ENCODE measurements at places on chromosomes 13 and 19.
A peak's percentile ranks its signal among the peaks of the same experiment; 100 is the strongest.

DNA sequence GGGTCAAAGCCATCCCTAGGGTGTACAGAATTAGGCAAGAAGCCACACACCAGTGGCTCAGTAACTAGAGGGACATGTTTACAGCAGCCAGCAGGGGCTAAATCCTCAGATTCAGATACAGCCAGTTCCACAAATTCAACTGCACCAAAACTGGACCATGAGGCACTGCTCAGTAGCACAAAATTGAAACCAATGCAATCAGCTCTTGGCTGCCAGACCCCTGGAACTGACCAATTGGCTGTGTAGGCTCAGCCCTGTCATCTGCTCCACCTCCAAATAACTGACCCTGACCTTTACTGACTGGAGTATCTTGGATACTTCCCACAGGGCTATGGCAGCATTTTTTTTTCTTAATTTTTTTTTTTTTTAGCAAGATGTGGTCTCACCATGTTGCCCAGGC lies 226.5 kb downstream of the FOXO1 start:
- DNase-seq: no peak

GRCh38 chr13:66567899-66568612 lies 662.1 kb downstream of the PCDH9 start:
- no peak for DNase-seq

- DNase-seq: no peak
Measured at GRCh38 chr13:67402546-67402945, 172.4 kb upstream of the PCDH9 start.

- no peak for DNase-seq
Measured at GRCh38 chr13:102606537-102607309, 9.9 kb downstream of the TPP2 start.

- no peak for DNase-seq
Measured at GRCh38 chr13:65330691-65331090, 1899.4 kb downstream of the PCDH9 start.

- DNase-seq: no peak
Measured at GRCh38 chr13:43185226-43185625, 161.8 kb downstream of the DNAJC15 start.

DNA sequence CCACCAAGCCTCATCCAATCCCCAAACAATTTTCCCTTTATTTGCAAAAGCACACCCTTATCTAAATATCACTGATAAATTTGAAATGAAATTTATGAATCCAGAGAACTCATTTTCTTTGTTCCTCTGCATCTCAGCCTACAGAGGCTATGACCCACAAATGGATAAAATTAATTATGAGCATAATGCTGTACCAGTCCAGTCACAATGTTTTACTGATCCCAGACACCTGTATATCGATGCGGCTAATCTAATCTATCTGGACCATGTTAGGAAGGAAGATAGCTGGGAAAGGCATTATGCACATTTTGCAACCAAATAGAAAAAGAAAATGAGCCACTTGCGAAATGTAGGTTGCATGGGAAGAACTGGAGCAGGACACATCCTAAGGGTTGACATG lies 150.0 kb downstream of the FGF14 start:
- DNase-seq: no peak

DNA sequence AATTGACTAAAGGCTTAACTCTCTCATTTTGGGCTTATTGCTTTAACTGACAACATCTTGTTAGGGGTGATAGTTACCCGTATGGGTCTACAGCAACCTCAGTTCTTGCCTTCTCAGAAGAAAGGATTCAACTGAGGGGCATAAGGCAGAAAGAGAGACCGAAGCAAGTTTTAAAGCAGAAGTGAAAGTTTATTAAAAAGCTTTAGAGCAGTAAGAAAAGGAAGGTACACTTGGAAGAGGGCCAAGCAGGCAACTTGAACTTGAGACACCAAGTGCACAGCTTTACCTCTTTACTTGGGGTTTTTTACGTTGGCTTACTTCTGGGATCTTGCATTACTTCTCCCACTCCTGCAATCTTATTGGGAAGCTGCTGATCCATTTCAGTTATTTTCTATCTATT lies 246.9 kb upstream of the PRR20A start:
- no peak for DNase-seq

DNA sequence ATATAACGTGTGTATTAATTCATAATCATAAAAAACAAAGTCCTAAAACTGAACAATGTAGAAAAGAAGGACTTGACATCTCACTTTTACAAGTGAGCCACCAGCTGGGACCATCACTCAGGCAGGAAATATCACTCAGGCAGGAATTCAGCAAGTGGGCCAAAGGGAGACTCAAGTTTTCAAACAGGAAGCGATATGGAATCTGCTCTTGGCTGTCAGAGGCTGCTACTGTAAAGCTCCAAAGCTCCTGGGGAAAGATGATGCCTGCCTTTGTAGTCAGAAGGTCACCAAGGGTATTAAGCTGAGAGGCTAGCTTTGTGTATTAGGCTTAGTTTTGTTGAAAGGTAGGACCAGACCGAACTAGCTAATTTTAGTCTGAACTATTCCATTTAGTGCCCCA lies 5.5 kb upstream of the AKAP11 start:
- DNase-seq: no peak

GRCh38 chr19:52967772-52968171 lies 5.1 kb upstream of the ZNF816 start:
- no peak for DNase-seq

- no peak for DNase-seq
Measured at GRCh38 chr13:75445717-75446499, 36.1 kb downstream of the TBC1D4 start.

- no peak for DNase-seq
Measured at GRCh38 chr19:19652482-19653295, 9.2 kb upstream of the GMIP start.

GRCh38 chr19:18433015-18433691 lies 4.8 kb downstream of the ISYNA1 start:
- DNase-seq: no peak

DNA sequence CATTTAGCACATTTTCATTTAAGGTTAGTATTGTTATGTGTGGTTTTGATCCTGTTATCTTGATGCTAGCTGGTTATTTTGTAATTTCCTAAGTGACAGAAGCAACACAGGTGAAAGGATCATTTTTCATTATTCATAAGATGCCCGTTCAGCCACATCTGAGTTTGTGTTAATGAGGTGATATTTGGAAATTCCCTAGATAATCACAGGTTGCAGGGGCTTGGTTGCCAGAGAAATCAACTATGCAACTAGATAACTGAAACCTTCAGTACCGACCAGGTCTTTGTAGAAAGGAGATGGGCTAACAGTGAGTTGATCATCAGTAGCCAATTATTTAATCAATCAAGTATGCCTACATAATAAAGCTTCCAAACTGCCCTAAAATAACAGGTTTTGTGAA lies 121.3 kb upstream of the UFM1 start:
- DNase-seq: no peak

GRCh38 chr13:46659413-46660065 lies 106.6 kb downstream of the LRCH1 start:
- DNase-seq: no peak

GRCh38 chr13:52868190-52868589 lies 19.8 kb upstream of the PCDH8 start:
- DNase-seq: no peak

DNA sequence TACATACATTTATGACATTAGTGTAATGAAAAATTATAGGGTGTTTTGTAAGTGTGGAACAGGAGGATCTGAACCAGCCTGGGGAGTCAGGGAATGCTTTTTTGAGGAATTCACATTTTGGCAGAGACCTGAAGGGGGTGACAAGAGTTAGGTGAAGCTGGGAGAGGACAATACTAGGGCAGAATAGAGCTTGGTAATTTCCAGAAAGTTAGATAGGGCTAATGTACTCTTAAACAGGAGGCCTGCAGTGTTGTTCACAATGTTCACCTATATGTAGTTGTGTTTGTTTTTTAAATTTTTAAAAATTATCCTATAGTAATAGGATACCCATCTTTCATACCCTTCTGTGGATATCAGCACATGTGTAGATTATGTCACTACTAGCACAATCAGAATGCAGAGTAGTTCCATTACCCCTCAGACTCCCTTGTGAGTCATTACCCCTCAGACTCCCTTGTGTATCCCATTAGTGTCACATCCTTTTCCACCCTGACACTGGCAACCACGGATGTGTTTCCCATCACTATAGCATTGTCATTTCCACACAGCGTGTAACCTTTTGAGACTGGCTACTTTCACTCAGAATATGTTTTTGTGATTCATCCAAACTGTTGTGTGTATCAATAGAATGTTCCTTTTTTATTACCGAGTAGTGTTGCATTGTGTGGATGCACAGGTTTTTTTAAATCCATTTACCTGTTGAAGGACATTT lies 43.1 kb downstream of the PCCA start:
- no peak for DNase-seq

- DNase-seq: no peak
Measured at GRCh38 chr13:111667757-111668156, 347.3 kb downstream of the TEX29 start.

DNA sequence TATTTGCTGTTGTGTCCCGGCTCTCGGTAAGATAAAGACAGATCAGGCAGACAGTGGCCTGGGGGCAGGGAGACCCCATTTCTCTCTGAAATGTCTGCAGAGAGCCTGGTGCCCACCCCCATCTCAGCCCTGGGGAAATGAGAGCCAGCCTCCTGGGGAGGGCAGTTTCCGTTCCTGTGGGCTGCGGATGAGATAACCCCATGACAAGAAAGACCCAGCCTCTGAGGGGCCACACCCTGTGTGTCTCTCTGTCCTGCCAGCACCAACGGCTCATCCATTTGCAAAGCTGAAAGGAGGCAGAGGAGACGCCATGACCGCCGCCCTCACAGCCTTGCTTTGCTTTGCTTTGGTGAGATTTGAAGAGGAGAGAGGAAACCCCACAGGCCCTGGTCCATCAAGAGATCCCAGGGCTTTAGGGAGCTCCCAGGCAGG lies 28.1 kb upstream of the KIR3DL3 start:
- DNase-seq: no peak

GRCh38 chr13:100648354-100648753 lies 26.2 kb downstream of the TMTC4 start:
- no peak for DNase-seq

DNA sequence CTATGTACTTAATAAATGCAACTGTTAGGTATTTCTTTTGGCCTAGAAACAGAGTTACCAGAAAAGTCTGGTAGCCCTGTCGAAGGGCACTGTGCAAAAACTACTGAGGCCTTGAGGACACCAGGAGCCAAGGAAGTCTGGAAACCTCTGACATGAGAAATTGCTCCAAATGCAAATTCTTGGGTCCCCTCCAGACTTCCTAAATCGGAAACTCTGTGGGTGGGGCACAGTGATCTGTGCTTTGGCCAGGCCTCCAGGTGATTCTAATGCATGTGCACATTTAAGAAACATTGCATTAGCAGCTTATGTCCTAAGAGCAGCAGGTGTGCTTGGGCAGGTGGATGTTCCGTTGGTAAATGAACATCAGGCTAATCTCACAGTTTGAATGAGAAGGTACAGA lies 50.0 kb downstream of the STARD13 start:
- no peak for DNase-seq

DNA sequence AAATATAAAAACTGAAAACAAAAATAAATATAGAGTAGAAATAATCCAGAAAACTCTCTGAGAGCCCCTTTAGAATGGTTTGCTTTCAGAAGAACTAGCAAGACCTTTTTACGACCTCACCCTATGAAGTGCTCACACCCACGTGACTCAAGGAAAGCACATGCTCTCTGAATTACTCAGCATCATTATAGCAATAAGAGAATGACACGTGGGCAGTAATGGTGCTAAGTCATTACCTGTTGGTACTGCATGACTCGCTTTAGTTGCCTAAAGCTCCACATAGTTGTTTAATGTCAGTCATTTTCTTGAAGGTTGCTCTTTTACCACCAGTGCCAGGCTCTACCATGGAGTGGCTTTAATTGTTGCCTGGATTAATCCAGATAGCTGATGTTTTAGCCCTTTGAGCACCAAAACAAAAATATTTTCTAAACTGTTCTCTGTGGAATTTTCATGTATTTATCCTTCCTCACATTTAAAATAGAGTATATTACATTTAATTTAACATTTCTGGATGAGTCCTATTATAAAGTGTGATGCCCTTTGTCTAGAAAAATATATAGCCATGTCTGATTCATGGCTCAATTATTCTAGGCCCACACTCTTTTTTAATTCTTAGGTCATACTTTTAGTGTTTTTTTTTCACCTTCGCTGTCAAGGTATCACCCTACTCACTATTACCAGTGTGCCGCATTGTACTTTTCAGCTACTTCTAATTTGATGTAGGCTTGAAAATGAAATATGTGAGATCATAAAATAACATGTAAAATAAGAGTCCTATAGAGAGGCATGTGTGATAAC lies 56.8 kb downstream of the THSD1 start:
- no peak for DNase-seq

DNA sequence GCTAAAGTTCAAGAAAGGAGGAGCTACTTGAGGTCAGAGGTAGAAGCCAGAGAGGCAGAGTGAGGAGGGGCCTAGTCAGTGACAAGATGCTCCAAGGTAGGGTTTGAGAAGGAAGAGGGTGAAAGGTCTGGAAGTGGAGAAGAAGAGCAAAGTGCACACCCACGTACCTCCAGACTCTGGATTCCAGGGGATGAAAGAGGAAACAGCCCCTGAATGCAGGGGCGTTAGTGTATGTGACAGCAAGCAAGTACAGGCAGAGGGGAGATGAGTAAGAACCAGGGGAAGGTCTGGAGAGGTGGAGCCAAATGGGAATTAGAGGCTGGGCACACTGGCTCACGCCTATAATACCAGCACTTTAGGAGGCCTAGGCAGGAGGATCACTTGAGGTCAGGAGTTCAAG lies 8.7 kb downstream of the RPS28 start:
- no peak for DNase-seq

GRCh38 chr19:29878973-29879654 lies 62.9 kb upstream of the URI1 start:
- DNase-seq: no peak

GRCh38 chr19:47036097-47036651 lies 12.2 kb downstream of the TMEM160 start:
- DNase-seq: no peak

DNA sequence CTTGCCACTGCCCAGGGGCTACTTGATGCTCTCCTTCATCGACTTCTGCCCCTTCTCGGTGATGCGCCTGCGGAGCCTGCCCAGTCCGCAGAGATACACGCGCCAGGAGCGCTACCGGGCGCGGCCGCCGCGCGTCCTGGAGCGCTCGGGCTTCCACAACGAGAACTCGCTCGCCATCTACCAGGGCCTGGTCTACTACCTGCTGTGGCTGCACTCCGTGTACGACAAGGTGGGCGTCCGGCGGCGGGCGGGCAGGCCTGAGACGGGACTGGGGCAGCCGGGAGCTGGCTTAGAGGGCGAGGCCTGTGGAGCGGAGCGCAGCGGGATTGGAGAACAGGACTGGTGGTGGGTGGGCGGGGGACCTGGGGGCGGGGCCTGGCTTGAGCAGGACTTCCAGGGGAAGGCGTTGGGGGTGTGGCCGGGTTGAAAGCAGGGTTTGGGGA lies 12.7 kb upstream of the PSMD8 start:
- peak; percentile 79 for DNase-seq

GRCh38 chr13:50713523-50714248 lies 129.8 kb downstream of the DLEU7 start:
- no peak for DNase-seq

Data from SHP77 treated with DMSO at 0.1 percent for 48 hours (cell line).